ENCODE measurements at places on chromosomes 1 and 21.

- DNase-seq, result peak; percentile 24
Observed at GRCh38 chr1:195097316-195097715, 1510.9 kb downstream of the KCNT2 start.

DNA sequence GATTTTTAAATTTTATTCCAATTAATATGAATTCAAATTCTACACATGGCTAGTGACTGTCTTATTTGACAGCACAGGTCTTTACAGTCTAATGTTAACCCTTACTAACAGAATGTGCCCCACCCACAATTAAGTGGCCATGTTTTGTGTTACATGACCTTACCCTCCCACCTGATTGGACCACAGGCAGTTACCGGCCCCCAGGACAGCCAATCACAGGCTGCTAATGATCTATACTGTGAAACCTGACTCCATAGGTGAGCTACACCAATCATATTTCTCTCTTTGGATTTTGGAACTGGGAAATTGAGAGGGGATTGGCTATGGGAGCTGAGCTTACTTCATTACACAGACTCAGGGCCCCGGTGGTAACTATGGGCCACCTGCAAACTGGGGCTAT is 27.5 kb downstream of the ZP4 start:
- no peak for DNase-seq

DNA sequence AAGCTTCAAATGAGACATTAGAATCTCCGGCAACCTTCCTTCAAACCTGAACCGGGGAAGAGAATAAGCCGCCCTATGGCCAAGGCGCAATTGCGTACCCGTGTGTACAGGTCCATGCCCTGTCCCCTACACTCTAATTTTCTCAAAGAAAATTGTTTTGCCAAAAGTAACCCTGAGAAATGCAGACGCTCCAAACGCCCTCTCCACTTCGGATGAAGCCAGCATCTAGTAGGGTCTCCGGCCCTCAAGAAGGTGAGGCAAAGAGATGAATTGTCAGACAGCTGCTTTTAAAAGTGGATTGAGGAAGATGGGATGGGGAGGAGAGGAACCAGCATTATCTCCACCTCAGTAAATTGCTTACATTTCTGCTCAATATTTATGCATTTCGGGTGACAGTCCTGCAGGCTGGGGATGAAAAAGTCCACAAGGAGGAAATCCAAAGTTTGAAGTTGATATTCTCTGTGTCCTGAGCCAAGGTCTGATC is 630 bp upstream of the LHX9 start:
- DNase-seq, result no peak

- DNase-seq, result no peak
Observed at GRCh38 chr1:6691507-6691906, 10.1 kb downstream of the DNAJC11 start.

GRCh38 chr1:157113106-157113505 is 13.5 kb upstream of the ETV3L start:
- DNase-seq, result no peak

DNA sequence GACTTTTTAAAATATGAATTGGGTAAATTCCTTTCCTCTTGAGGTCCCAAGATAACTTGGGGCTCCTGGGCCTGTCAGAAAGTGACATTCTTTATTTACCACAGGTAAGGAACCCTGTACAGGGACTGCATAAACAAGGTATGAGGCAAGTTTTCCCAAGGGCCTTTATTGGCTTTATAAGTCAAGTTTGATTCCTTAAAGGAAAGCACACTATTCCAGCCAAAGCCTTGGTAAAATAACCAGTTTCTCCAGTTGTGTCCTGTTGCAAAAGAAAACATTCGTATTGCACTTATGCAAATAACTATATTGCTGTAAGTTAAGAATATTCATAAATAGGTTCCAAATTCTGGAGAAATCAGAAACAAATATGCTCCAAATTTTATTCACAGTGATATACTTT is 21.9 kb upstream of the METTL18 start:
- DNase-seq, result no peak

DNA sequence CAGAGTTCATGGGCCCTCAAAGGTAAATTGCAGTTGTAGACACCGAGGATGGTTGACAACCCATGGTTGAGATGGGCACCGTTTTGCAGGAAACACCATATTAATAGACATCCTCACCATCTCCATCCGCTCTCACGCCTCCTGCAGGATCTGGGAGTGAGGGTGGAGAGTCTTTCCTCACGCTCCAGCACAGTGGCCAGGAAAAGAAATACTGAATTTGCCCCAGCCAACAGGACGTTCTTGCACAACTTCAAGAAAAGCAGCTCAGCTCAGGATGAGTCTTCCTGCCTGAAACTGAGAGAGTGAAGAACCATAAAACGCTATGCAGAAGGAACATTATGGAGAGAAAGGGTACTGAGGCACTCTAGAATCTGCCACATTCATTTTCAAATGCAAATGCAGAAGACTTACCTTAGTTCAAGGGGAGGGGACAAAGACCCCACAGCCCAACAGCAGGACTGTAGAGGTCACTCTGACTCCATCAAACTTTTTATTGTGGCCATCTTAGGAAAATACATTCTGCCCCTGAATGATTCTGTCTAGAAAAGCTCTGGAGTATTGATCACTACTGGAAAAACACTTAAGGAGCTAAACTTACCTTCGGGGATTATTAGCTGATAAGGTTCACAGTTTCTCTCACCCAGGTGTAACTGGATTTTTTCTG is 9.3 kb downstream of the SLAMF8 start:
- DNase-seq, result no peak

- no peak for DNase-seq
Observed at GRCh38 chr1:208270651-208271141, 26.5 kb upstream of the PLXNA2 start.

DNA sequence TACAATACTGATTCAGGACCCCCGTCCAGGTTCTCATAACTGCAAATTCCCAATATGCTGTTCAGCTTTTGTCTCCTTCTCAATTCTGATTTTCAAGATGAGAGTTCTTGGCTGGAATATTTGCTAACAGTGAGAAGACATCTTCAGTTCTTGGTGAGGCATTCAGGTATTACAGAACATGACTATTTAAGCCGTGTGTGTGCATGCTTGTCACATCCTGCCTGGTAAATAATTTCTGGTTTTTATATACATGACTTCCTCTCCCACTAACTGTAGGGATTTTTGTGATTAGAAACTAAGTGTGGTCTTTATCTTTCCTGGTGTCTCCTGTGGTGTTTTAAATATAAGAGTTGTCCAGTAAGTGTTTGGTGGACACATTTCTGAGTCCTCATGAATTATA is 10.2 kb upstream of the SLC19A2 start:
- DNase-seq, result no peak

GRCh38 chr1:52460694-52461093 is 56.3 kb downstream of the PRPF38A start:
- DNase-seq, result no peak

DNA sequence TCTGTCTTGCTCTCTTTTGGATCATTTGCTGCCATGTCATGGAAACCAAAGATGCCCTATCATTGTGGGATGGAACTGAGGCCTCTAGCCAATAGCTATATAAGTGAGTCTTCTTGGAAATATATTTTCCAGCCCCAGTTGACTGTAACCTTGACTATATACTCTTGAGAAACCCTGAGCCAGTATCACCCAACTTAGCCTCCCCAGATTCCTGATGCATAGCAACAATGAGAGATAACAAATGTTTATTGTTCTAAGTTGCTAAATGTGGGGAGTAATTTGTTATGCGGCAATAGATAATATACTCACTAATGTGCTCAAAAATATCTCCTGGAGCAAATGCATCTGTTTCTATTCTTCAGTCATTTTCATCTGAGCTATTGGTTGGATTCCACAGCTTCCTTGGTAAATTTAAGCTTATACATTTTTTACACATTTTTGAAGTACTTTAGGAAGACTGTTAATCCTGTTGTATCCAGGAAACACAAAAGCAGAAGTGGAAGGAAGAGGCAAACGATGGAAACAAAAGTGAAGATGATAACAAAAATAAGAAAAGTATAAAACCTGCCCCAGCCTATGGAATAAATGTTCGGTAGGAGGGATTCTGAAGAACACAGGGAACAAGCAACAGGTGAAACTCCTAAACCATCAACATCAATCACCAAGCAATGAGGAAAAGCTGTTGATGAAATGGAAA is 6.3 kb upstream of the SRRM1 start:
- no peak for DNase-seq

DNA sequence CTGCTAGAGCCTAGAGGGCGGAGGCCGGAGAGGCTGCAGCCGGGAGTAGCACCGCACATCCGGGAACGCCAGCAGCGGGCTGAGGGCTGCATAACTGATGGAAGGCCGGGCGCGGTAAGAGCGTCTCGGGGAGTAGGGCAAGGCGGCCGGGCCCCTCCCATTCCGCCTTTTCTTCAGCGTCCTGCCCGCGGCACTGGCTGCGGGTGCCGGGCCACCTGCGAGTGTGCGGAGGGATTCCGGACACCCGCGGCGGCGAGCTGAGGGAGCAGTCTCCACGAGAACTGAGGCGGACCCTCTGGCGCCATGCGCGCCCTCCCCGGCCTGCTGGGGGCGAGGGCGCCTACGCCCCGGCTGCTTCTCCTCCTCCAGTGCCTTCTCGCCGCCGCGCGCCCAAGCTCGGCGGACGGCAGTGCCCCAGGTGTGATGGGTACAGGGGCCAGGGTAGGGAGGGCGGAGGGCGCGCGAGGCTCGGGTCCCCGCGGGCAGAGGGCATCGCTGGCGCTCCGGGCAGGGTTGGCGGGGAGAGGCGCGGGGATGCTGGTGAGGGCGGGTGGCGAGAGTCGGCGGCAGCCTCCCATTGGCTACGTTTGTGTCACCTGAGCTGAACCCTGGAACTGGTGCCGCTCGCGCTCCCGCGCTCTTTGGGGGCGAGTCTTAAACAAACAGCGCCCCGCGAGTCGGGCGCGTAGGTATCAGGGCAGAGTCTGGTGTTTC is 334.4 kb downstream of the SRGAP2C start:
- no peak for DNase-seq

GRCh38 chr1:47940779-47941178 is 56.4 kb downstream of the TRABD2B start:
- DNase-seq, result no peak

GRCh38 chr1:67060811-67061218 is 6.9 kb upstream of the SLC35D1 start:
- peak; percentile 88 for DNase-seq

GRCh38 chr1:247118946-247119446 is 14.8 kb upstream of the ZNF669 start:
- DNase-seq, result peak; percentile 65

DNA sequence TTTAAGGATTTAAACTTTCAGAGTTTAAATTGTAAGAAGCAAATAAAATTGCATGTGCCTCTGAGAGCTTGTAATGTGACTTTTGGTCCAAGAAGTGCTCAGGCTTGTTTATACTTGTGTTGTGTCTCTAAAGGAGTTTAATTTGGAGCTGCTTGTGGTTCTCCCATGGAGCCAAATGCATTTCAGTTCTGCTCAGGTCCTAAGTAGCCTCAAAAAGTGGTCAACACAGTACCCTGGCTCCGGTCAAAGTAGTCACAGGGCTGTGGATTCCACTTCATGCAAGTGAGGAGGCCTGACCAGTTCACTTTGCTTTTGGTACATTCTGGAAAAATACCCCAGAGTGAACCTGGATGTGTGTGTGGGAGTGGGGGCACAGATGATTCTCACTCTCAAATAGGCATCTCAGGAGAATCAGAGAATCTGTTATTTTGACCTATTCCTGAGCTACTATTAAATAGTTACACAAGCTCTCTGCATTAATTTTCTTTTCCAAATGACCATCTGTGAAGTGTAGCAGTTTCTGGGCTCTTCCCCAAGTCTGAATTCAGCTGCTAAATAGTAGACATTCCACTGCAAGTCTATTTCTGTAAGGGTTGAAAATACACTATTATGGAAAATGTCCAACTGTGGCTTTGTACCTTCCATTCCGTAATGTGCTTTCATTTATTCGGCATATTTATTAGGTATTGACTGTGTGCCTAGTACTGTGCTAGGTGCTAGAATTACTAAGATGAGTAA is 31.7 kb upstream of the AGO1 start:
- DNase-seq, result no peak

GRCh38 chr1:153535242-153536011 is at the start of gene S100A6:
Gene S100A6, minus strand, starts transcription at chr1:153535991. Its CDS starts 652 bp downstream, at chr1:153535339.
- peak; percentile 55 for DNase-seq

DNA sequence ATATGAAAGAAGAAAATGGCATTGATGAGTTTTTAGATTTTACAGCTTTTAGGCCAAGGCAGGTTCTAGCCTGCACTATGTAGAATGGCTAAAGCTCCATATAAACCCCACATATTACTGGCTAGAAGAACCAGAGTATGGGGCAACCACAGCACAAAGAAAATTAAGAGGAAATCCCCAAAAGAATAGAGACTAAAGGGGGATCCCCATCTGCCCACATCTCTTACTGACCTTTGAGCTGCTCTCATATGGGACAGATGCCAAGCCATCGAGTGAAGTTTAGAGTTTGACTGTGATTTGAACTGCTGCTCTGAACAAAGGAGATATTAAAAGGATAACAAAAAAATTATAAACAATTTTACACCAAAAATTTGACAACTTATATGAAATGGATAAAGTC is 102.2 kb upstream of the HAO2 start:
- DNase-seq, result no peak

- DNase-seq, result no peak
Observed at GRCh38 chr1:1038694-1039093, 18.8 kb downstream of the AGRN start.

DNA sequence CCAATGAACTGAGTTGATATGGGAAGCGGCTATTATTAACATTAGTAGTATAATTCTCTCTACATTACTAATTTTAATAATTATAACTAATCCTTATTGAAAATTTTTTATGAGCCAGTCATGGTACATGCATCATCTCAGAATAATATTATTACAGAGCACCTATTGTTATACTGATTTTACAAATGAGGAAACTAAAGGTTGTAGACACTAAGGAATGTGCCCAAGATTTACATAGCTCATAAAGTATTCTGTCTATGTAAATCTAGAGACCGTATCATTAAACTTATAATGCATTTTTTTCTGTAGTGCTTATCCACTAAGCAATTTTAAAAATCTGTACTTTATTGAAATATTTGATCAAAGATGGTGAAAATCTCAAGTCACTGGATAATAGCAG is 825.9 kb downstream of the PLA2G4A start:
- no peak for DNase-seq

DNA sequence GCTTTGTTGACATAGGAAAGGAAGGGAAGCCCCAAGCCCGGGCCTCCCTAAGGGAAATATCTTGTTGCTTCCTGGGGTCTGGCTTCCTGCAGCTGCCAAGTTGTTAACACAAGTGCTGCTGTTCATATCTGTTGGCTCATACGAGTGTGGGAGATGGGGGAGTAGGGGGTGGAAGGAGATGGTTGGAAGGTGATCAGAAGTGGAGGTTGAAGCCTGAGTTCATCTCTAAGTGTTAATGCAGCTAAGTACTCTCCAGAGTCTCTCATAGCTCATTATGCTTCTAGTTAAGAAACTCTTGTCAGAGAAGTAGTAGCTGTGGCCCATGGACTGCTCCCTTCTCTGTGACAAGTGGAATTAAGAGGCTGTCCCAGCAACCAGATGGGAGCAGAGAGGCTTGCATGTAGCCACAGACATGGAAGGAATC is 319.2 kb upstream of the SPAG17 start:
- no peak for DNase-seq

- DNase-seq, result no peak
Observed at GRCh38 chr1:184393962-184394361, 7.1 kb downstream of the C1orf21 start.

GRCh38 chr21:44028287-44028659 is 16.2 kb downstream of the TRAPPC10 start:
- no peak for DNase-seq

- DNase-seq, result no peak
Observed at GRCh38 chr1:203103829-203104495, 18.1 kb upstream of the MYOG start.
